Hepatocyte (in vitro differentiated cells): ENCODE measurements at places on chromosomes 5 and 9.

- DNase-seq = no peak
These were observed 25.2 kb downstream of the SHC3 start for GRCh38 chr9:89153232-89154017.

DNA sequence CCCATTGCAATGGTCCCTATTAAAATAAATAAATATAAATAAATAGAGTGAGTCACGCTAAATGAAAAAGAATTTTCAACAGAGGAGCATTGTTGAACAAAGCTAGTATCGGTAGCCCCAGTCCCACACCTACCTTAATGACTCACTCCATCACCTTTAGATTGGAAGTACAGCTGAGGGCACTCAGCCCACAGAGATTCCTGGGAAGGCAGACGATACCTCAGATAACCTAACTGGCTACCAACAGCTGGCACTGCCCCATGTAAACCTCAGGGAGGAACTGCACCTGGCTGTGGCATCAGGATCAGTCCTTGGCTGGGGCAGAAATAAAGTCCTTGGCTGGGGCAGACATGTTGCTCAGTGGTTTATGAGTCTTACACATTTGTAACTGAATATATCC lies 49.3 kb downstream of the SPRY4 start:
- DNase-seq = no peak

GRCh38 chr5:145110834-145111233 lies 724.3 kb downstream of the PRELID2 start:
- no peak for DNase-seq

GRCh38 chr5:177595991-177596774 lies 3.7 kb upstream of the B4GALT7 start:
- no peak for DNase-seq

GRCh38 chr9:110033869-110034268 lies 174.1 kb downstream of the C9orf152 start:
- no peak for DNase-seq

- peak; percentile 38 for DNase-seq
These were observed 206.3 kb downstream of the GABBR2 start for GRCh38 chr9:98502311-98502975.

GRCh38 chr5:11030671-11031070 lies 269.6 kb upstream of the DAP start:
- no peak for DNase-seq

DNA sequence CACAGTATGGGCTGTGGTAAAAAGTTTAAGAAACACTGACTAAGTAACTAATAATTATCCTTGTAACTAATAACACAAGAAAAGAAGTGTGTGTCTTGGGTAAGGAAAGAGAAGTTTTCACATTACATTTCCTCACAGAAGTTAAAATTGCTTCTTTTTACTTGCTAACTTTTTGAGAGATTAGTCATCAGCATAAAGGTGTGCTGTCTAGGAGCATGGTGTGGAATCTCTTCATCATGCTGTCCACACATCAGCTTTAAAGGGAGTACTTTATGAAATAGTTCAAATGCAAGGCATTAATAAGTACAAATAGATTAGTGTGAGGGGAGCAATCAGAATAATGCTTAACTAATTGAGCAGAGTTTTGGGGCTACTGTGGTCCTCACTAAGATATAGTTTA lies 29.8 kb downstream of the WDR36 start:
- DNase-seq = no peak

DNA sequence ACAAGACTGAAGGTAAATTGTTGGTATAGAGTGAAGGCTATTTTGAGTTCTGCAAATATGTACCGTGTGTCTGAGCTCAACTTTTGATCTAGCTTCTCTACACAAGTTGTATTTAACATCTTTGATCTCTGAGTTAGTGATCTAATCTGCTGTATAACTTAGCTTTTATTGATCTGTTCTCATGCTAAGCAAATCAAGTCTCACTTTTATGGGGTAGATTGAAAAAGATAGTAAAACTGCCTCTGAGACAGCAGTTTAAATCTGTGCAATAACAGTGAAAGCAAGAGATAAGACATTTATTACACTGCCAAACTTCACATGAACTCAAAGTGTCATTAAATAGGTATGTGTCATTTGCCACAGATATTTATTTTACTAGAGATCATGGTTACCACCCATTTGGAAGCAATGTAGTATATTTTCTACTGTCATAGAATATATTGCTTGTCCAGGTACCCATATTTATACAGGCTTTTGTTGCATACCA lies 477.3 kb downstream of the ISL1 start:
- peak; percentile 10 for DNase-seq

DNA sequence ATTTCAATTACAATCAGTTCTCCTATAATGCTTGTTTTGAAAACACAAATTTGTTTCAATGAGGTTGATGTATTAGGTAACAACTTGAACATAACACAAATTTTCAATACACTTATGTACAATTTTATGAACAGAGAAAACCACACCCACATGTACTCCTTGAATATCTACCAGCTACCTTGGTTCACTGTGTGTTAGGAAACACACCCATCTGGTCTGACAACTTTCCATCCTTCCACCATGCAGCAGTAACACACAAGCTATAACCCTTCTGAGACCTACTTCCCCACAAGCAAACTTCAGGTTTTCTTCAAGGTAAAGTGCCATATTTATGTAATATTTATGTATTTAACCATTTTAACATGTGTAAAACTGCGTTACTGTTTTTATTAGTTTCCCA lies 36.4 kb upstream of the UBQLN1 start:
- DNase-seq = peak; percentile 10
